Stimulated activated CD4-positive, alpha-beta T cell treated with anti-CD3 and anti-CD28 coated beads, Interleukin-1b, Interleukin-23, amount 100 ng/mL, for 1 hour (primary cell): ENCODE measurements at places on chromosomes 1 and 21.

DNA sequence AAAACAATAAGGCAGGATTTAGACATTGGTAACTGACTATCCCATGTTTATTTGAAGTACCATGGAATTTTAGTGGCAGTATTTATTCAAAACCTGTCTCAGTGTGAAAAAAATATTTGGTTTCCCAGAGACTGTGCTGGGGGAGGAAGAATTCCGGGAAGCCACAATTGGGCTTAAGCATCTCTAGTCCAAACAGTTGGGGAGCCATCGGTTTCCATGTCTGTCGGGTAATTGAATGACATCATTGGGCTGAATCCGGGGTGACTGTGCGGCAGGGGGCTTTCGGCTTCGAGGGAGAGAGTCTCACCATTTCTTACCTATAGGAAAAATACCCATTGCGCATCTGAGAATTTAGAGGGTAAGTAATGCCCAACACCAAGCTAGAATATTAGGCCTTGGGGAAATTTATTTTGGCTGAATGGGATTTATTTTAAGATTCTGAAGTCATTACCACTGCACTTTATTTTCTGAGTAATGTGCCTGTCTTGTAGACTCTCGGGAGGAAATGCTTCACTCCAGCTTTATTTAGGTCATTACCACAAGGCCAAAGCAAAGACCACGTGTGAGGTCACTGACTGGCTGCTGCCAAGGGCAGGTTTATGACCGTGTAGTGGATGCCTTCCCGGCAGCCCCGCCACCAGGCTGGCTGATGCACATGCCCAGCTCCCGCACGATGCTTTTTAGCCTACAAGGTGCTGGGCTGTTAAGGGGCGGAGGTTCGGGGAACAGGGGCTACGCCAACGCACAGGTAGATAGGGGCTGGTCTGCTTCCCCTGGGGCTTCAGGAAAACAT is 23.1 kb upstream of the UMODL1 start:
- DNase-seq, result no peak

- DNase-seq, result peak; percentile 51
Measured at GRCh38 chr1:160830321-160831153, 32.1 kb downstream of the CD244 start.

DNA sequence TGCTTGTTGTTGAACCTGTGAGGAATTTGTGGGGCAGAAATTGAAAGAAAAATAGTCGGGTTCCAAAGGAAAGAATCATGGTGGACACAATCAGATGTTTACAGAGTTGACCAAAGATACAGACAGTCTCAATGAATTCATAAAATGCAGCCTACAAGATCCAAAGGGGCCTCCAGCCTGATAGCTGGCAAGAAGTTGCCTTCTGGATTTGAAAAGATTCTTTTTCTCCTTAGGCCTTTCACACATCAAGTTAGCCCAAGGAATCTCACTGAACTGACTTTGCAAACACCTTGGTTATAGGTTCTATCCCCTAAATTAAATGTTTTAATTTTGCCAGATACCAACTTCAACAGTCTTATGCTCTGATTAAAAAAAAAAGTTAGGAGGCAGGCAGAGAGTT is 21.5 kb downstream of the SLAMF1 start:
- DNase-seq, result no peak

DNA sequence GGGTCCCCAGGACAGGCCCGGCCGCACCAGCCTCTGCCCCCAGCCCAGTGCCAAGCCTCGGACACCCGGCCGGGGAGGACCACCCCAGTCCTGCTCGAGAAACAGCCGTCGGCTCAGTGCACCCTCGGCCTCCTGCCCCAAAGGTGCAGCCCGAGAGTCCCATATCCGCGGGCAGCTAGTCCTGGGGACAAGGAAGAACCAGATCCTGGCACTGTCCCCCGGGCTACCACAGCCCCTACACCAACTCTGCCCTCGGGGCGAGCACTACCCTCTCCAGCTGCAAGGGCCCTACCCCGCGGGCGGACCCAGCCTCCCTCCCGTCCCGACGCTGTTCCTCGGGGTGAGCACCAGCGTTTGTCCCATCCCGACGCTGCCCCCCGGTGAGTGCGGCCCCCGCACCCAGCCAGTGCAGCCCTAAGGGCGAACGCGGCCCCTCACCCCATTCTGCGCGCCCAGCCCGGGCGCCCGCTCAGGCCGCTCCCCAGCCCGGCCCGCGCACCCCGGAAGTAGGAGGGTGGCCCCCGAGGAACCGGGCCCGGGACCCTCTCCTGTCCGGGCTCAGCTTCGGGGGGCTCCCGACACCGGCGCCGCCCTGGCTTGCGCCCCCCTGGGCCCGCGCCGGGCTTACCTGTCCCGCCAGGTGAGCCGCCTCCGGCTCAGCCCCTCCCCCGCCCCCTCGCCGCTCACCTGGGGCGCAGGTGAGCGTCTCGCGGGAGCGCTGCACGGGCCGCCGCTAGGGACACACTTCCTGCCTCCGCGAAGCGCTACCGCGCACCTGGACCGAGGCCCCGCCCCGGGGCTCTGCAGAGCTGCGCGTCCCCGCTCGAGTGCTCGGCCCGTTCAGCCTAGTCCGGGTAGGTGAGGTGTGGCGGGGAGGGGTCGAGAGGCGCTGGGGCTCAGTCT is at the start of gene KDF1:
Gene KDF1, minus strand, starts transcription at position 747 of the 903 bp plus-strand sequence. CDS start 8,088 bp downstream, outside the sequence.
- peak; percentile 9 for DNase-seq

DNA sequence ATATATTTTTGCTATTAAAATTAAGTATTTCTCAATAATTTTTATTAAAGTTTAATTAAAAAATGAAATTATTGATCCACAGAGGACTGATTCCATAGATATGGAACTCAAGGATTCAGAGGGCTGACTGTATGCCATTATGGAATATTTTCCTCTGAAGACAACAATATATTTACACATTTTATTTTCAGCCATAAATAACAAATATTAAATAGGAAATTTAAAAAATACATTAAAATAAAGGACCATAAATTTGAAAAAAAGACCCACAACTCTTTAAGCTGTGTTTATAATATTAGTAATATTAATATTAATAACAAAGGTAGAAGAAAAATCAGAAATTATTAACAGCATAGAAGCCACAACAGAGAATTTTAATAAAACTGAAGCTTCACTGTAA is 18.2 kb downstream of the RGS13 start:
- no peak for DNase-seq

DNA sequence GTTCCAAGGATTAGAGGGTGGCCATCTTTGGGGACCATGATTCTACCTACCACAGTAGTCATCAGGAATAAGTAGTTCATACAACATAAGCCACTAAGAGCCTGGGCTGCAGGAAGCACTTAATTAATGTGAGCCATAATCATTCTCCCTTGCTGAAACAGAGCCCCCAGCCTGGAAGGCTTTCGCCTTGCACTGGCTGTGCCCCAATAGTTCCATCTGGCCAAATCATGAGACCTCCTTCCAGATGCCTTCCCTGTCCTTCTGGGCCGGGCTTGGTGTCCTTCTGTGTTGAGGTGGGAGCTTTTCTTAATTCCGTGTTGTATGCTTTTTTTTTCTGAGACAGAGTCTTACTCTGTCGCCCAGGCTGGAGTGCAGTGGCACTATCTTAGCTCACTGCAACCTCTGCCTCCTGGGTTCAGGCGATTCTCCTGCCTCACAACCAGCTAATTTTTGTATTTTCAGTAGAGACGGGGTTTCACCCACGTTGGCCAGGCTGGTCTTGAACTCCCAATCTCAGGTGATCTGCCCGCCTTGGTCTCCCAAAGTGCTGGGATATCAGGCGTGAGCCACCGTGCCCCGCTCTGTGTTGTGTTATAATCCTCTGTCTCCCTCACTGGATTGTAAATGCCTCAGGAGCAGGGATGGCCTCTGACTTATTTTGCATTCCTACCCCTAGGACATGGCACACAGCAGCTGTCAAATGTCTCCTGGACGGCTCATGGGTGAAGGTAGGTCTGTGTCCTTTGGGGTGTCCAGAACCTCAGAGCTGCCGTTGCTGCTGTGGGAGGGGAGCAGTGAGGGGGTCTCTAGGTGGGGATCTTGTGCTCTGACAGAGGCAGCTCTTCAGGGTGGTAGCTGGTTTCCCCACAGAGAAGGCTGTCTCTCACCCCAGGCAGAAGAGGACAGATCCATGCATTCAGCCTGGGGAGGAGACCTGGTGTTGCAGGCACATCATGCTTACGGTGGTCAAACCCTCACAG is 10.1 kb downstream of the GNG4 start:
- DNase-seq, result no peak

GRCh38 chr1:74690364-74690696 is 16.7 kb upstream of the ERICH3 start:
- DNase-seq, result no peak

- no peak for DNase-seq
Measured at GRCh38 chr21:38493549-38494250, 4.6 kb downstream of the ERG start.

GRCh38 chr1:63327417-63328054 is 5.2 kb downstream of the FOXD3 start:
- no peak for DNase-seq

- DNase-seq, result no peak
Measured at GRCh38 chr1:115475252-115475651, 137.2 kb upstream of the NGF start.

GRCh38 chr1:113035086-113035485 is 37.9 kb upstream of the LRIG2 start:
- DNase-seq, result no peak

GRCh38 chr1:208923946-208924720 is 659.4 kb upstream of the CAMK1G start:
- no peak for DNase-seq

DNA sequence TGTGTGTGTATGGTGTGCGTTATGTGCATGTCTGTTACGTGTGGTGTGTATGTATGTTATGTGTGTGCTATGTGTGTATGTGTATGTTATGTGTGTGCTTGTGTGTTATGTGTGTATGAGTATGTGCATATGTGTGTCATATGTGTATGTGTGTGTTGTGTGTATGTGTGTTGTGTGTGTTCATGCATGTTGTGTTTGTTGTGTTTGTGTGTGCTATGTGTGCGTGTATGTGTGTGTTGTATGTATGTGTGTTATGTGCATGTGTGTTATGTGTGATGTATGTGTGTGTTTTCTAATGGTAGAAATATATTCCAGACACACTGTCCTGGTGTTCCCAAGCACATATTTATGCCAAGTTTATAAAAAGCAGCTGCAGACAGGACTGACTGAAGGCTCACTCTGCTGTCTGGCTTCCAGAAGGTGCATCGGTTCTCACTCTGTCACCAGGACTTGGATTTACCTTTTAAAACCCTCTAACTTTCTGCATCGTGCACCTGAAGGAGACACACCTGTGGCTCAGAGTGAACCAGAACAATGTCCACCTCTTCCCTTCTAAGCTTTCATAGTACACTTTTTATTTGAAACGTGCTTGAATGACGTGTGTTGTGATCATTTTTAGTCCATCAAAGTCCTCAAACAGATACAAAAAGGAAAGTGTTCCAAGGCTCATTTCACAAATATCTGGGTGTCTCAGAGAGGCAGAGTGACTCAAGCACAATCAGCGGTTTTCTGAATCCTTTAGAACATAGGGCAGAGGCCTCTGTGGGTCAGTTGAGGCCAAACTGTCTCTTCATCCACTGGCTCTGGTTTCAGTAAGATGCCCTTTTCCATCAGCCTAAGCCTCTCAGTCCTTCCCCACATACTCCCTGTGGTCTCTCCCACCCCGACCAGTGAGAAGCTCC is 49.9 kb downstream of the TOMM20 start:
- DNase-seq, result no peak

DNA sequence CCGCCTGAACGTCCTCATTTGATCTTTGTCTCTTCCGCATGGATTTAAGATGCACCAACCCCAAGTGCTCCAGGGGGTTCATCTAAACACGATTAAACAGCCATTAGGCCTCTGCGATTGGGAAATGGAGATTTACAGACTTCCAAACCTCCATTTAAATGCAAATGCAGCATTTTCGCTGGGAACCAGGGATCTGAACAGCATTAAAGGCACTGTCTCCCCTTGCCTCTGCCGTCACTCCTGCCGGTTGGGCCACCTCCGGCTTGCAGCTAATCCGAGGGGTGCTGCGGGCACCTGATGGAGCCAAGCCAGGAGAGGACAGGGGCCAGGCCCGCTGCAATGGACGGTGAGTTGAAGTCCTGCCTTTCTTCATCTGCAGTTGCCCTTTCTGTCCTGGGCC is 70.3 kb upstream of the KLHDC7A start:
- DNase-seq, result no peak

- DNase-seq, result no peak
Measured at GRCh38 chr1:42259739-42260064, 75.3 kb downstream of the FOXJ3 start.

DNA sequence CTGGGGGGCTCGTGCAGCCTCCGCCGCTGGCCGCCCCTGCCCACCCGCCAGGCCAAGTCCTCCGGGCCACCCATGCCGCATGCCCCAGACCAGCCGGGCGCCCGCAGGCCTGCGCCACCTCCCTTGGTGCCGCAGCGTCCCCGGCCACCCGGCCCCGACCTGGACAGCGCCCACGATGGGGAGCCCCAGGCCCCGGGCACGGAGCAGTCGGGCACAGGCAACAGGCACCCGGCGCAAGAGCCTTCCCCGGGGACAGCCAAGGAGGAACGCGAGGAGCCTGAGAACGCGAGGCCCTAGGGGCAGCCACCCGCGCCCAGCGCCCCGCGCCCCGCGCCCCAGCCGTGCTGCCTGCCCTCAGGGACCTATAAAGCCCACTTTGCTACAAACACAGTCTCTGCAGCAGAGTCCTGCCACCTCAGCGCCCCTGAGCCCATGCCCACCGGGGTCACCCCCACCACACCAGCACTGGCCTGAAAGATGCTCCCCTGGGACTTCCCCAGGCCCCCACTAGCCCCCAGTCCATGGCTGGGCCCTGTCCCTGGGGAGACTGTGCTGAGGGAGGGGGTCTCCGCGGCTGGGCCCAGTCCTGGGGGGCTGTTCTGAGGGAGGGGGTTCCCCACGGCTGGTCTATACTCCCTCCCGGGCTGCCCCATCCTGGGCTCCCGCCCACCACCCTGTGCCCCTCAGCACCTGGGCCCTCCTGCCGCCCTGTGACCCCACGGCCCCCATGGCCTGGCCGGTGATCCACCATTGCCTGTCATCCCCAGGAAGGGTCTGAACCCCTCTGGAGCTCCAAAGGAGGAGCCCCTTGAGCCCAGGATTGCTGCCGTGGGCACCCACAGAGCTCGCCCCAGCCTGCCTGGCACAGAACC is 8.6 kb downstream of the TNFRSF18 start:
- DNase-seq, result no peak

DNA sequence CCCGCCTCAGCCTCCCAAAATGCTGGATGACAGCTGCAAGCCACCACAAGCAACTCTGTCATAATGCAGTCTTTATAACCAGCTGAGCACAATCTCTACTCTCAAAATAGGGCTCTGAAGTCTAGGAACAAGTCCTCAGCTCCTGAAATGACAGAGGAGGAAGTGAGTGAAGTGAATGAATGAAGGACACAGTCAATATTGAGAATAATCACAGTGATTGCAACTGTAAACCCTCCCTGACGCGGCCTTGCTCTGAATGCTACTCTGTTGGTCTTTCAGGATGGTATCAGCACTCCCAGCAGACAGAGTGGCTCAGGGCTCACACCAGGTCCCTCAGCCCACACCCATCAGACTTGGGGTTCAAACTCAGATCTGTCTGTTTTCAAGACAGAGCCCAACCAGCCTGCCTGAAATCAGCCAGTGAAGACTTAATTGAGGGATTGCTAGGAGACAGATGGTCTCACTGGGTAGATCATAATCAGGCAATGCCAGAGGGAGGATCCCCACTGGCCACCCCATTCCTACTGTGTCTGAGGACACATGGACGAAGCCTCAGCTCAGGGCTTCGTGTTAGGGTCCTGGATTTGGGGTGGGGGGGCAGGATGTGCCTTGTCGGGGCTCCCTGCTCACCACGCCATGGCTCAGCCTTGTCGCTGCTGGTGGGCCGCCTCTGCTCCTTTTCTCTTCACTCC is 20.9 kb downstream of the RNF187 start:
- DNase-seq, result no peak
